ENCODE measurements at places on chromosomes 12 and 14.

DNA sequence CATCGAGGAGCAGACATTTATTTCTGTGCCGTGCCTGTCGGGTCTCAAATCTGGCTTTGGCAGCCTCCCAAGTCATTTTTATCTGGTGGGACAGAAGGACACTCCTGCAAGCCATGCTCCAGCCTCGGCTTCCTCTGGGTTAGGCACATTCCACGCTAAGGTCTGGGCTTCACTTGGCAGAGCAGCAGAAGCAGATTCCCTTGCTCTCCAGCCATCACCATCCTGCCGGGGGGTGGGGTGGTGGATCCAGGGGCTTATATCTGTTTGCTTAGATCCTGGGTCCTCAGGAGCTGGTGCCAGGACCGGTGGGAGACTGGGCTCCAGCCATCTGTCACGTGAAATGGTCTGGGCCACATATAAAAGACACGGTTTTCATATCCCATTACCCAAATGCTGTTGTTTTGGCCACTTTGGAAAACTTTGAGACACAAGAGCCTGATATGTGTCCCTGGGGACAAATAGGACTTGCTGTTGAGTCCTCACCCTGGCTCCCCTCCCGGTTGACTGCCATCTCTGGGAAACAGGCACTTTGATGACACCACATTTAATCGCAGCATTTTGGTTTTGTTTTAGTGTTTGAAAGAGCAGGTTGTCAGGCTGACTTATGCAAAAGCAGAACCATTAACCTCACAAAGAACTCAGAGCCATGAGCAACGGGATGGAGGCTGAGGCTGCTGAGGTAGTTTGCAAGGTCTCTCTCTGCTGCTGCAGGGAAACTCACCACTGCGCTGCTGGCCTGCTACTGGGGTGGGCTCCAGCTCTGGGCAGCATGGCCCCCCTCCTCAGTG is 69.6 kb upstream of the PRMT8 start:
- no peak for DNase-seq

DNA sequence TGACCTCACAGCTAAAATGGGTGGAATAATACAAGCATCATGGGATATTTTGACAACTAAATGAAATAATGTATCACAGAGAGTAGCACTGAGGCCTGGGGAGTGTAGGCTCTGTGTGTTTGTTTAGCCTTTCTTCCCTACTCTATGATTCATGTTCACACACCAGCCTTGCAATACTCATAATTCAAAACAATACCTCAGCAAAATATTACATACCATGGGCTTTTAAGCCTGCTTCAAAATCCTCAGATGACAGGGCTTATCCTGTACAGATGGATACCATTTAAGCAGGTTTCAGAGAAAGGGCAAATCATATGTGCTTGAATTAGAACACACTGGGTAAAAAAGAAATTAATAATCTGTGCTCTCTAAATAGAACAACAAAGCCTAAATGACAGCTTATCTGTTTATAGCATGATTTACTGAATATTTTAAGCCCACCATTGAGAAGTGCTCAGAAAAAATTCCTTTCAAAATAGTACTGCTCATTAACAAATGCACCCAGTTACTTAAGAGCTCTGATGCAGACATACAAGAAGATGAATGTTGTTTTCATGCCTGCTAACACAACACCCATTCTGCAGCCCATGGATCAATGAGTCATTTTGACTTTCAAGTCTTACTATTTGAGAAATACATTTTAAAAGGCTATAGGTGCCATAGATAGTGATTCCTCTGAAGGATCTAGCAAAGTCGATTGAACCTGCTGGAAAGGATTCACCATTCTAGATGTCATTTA is 84.9 kb upstream of the ADAMTS20 start:
- DNase-seq, result no peak

DNA sequence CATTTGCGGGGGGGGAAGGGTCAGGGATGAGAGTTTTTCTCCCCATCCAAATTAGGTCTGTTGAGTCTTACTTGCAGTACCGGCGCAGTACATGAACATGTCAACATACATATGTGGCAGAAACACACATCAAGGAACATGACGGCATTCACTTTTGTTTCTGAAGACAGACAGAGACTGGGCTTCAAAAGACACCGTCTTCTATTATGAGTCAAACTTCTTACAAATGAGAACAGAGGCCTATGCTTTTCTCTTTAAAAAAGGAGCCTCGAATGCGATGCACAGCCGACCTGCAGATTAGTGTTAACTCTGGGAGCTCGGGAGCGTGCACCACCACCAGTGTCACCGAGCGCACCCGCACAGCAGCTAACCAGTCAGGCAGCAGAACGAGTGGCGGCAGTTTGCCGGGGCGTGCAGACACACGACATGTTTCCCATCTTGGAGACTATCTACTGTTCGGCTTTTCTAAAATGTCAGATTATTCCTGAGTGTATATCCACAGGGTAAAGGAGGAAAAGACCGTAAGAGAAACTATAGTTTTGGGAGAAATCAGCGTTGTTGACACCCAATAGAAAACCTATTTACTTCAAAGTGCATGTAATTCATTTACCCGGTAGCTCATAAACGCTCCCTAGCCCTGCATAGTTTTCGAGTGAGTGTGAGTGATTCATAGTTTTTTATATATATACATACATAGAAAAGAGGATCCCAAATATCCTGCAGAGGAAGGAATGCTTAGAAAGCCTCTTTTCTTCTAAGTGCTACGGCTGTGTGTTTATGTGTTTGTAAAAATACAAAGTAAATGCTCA is 33.0 kb downstream of the UBR7 start:
- no peak for DNase-seq

DNA sequence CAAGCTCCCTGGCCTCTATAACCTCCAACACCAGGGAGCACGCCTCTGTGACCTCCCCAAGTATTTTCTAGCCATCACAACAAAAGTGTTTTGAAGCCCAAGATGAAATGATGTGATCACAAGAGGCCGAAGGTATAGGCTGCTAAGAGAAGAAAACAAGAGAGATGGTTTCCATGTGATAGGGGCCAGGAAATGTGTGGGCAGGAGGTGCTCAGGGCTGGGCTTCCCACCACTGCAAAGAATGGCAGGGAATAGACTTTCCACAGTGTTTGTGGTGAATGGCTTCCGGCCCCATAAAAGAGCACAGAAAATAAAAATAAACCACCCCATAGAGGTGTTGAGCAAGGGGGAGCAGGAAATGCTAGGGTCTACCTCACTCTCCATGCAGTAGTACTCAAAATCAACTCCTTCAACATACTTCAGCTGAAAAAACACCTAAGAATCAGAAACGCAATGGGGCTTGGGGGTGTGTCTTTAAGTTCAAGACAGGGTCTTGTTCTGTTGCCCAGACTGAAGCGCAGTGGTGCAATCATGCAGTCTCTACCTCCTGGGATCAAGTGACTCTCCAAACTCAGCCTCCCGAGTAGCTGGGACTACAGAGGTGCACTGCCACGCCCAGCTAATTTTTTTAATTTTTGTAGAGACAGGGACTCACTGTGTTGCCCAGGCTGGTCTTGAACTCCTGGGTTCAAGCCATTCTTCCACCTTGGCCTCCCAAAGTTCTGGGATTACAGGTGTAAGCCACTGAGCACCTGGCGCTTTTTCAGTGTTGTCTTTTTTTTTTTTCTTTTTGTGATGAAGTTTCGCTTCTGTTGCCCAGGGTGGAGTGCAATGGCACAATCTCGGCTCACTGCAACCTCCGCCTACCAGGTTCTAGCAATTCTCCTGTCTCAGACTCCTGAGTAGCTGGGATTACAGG is 27.1 kb downstream of the DAD1 start:
- DNase-seq, result no peak

GRCh38 chr12:108462686-108463085 is 52.4 kb upstream of the FICD start:
- no peak for DNase-seq

DNA sequence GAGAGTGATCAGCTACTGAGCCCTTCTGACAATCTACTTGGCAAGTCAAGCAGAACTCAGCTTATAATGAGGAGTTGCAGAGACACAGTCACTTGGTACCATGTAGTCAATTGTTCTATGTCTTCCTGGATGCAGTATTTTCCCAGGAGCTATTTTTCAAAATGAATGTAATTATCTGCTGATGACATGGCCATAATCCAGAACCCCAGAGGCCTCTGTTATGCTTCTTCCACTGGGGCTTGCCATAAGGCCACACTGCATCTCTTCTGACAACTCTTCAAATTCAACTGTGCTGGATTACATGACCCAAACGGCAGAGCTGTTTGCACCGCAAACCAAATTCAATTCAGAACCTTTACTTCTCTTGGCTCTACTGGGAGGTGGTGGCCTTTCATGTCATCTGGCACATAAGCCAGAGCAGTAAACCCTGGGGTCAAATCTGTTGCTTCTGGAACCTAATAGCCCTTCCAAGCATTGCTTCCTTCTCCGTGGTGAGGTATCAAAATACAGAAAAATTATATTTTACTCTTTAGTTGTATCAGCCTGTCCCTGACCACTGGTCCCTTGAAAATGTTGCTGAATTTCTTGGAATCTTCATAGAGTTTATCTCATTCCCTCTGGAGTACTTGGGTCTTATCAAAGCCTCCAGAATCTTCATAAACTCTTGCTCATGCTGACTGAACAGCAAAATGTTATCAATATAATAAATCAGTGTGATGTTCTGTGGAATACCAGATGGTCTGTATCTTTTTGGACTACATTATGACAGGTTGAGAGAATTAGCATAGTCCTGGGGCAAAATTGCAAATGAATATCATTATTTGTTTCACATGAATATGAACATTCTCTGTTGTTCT is 79.4 kb upstream of the DCN start:
- no peak for DNase-seq

DNA sequence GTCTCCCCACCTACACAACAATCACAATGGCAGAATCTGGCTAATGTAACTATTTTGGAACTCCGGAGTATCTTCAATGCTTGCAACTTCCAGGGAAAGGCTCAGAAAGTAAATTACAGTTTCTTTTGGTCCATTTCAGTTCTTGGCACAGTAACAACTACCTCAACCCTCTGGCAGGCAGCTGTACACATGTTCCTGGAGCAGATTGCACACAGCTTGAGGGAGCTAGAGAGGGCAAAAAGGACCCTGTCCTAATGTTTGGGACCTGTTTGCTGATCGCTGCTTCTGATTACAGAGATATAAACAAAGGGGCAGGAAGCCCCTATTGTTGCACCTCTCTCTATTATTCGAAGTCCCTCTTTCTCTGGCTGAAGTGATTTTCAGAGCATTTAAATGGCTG is 35.2 kb upstream of the SLC38A1 start:
- no peak for DNase-seq

GRCh38 chr12:52041695-52042123 is 9.5 kb upstream of the NR4A1 start:
- no peak for DNase-seq

DNA sequence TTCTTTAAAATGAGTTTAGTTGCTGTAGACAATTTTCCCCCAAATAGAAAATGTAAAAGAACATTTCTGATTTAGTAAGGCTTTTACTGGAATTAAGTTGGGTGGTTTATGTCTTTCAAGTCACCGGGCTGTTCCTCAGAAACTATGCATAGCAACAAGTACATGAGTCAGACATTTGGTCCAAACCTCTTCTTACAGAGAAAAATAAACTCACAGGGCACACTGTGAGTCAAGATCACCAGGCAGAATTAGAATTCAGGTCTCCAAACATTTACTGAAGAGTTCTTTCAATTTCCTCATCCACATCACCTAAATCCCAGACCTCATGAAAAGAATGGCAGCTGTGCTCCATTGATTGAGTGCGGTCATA is 476.1 kb upstream of the SOX5 start:
- DNase-seq, result no peak

- DNase-seq, result peak; percentile 54
Observed at GRCh38 chr12:94433744-94434143, 25.9 kb downstream of the CEP83 start.

DNA sequence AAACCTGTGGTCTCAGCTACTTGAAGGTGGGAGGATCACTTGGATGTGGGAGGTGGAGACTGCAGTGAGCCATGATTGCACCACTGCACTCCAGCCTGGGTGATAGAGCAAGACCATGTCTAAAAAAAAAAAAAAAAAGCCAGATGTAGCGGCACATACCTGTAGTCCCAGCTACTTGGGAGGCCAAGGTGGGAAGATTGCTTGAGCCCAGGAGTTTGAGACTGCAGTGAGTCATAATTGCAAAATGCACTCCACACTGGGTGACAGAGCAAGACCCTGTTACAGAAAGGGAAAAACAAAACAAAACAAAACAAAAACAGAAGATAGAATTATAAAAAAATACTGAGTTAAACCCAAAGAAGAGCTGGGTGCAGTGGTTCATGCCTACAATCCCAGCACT is 29.1 kb upstream of the APOF start:
- DNase-seq, result no peak

DNA sequence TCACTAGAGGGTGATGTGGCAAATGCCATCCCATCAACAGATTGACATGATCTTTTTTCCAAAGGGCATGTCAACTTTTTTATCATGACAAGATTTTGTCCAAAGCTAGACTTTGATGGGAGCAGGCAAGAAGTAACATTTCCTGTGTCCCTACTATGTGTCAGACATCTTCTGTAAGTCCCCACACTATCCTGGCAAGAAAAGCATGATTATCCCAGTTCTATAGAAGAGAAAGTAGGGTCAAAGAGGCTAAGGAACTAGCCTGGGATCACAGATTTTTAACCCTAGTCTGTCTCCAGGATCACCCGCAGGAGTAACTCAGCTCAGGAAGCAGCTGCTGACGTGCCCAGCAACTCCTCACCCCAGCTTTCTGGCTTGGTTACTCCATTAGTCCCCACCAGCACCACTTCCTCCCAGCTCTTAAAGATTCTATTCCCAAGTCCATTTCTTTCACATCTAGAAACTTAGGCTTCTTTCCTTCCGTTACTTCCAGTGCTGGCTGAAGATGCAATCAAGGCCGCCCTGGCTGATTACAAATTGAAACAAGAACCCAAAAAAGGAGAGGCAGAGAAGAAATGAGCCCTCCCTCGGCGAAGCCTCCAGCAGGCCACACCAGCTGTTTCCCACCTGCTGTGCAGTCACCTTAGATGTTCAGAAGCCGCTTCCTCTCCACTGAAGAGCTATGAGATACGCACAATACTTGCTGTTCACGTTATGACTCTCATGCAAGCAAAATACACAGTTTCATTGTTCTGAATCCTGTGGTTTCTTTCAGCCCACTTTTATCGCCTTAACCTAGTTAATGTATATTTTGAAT is 6.2 kb downstream of the ISCU start:
- DNase-seq, result no peak

DNA sequence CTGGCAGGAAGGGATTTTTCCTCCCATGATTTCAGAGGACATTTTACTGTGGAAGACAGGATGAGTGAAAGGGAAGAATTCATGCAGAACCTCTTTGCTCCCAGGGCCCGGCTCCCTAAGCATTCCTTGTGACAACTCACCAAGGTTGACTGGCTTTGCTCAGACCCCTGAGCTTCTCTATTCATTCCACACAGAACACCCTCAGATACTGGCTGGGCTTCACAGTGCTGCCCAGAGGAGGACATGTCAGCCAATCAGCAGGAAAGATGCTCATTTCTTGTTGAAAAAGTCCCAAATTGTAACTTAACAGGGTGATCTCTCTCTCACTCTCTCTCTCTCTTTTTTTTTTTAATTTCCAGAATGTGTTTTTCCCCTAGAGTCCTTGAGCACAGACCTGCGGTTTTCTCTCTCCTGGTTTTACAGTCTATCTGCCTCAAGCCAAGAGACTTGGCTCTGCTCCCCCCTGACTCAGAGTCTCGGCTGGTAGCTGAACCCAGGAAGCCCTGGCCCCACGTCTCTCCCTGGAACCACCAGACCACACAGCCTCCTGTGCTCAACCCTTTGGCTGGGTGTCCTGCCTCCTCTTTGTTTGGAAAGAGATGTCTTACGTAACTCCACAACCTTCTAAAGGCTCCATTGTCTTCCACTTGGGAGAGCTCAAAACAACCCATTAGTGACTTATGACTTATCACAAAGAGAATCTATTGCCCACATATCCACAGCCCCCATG is 43.9 kb downstream of the SSPN start:
- peak; percentile 51 for DNase-seq

GRCh38 chr12:108678104-108678730 is 44.5 kb upstream of the SELPLG start:
- DNase-seq, result no peak

Measured in kidney (tissue), 22 donors.